Sigmoid colon (tissue), 7 donors: ENCODE measurements at places on chromosomes 3 and 15. TPM values are rescaled to one million over a fixed set of nuclear protein-coding genes. Genes with fewer than 3 reads are reported as not detected.

The KNG1 gene
- 1.2 TPM for polyA plus RNA-seq

The COL6A6 gene
- polyA plus RNA-seq, result not detected

The SMCO1 gene
- not detected for polyA plus RNA-seq

The HYAL1 gene
- 15.1 TPM for polyA plus RNA-seq

The CHST13 gene
- polyA plus RNA-seq, result 0.46 TPM

The STX19 gene
- polyA plus RNA-seq, result 34.2 TPM

The PAK6 gene
- 1.6 TPM for polyA plus RNA-seq

DNA sequence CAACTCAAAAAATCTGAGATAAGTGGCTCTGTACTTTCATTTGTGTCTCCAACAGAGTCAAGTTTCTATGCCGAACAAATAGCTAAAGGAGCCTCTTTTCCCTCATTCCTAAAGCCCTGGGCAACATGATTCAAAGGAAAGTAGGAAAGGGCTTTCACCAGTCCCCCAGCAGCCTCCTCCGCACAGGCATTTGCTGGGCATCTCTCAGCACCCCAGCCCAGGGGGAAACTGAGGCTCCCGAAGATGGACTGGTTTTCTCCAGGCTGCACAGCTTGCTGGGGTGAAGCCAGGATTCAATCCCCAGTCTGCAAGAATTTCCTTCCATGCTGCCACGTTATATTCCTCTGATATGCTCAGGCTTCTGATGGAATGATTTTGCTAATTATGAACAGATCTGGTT lies 163.8 kb downstream of the OCA2 start:
- no peak overlapping the region for H3K27ac ChIP-seq
- H3K27me3 ChIP-seq, result no peaks in the 10 kb centered on the region
- no peak overlapping the region for H3K4me3 ChIP-seq
- H3K36me3 ChIP-seq, result no peaks in the 10 kb centered on the region
- DNase-seq, result no peak

- H3K27ac ChIP-seq, result no peak overlapping the region
- peak; percentile 87 for DNase-seq
- no peaks in the 10 kb centered on the region for H3K36me3 ChIP-seq
- H3K4me3 ChIP-seq, result no peak overlapping the region
- no peaks in the 10 kb centered on the region for H3K27me3 ChIP-seq
Measured at GRCh38 chr15:79811406-79812405, 85.1 kb downstream of the MTHFS start.

- no peaks in the 10 kb centered on the region for H3K27me3 ChIP-seq
- no peak overlapping the region for H3K27ac ChIP-seq
- no peak for DNase-seq
- no peaks in the 10 kb centered on the region for H3K4me1 ChIP-seq
- H3K36me3 ChIP-seq, result no peaks in the 10 kb centered on the region
Measured at GRCh38 chr15:77588126-77588525, 44.6 kb downstream of the LINGO1 start.

GRCh38 chr3:170154569-170155143 lies 26.9 kb downstream of the PHC3 start:
- no peaks in the 10 kb centered on the region for H3K27me3 ChIP-seq
- no peak overlapping the region for H3K4me3 ChIP-seq
- peaks cover 32% of the 10 kb centered on the region for H3K4me1 ChIP-seq
- H3K36me3 ChIP-seq, result no peaks in the 10 kb centered on the region
- H3K27ac ChIP-seq, result no peak overlapping the region

GRCh38 chr15:101305820-101306255 lies 10.8 kb upstream of the SNRPA1 start:
- H3K27ac ChIP-seq, result no peak overlapping the region
- H3K4me3 ChIP-seq, result no peak overlapping the region
- peaks cover 15% of the 10 kb centered on the region for H3K27me3 ChIP-seq
- DNase-seq, result no peak
- H3K36me3 ChIP-seq, result no peaks in the 10 kb centered on the region
- H3K4me1 ChIP-seq, result no peaks in the 10 kb centered on the region

DNA sequence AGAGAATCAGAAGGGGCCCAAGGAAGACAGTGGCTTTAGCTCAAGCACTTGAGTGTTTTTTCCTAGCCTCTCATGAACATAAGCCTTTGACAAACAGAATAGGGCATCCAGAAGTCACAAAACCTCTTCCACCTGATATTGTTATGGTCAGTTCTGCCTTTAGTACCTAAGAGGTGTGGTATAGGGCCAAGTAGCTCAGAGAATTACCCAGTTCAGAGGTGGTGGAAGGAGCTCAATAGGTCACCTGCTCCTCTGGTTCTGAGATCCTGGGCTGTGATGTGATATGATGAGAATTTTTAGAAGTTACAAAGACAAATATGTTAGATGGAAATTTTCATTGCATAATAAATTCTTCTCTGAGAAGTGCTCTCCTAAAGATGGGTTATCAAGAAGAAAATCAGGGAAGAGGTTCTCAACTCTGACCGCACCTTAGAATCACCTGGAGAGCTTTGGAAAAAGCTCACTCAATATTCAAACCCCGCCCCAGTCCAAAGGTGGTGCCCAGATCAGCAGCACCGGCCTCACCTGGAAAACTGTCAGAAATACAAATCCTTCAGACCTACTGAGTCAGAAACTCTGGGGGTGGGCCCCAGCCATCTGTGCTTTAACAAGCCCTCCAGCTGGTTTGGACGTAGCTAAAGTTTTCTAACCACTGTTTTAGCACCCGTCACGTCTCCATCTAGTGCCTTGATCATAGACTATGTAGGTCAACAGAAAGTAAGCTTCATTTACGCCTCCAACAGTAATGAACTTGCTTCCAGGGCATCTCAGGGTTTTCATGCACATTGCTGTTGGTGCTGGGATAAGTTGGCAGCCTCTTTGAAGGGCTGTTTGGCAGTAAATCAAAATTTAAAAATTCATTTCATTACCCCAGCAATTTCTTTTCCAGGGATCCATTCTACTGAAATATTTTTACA lies 101.3 kb downstream of the MYH15 start:
- H3K4me1 ChIP-seq, result peaks cover 15% of the 10 kb centered on the region
- no peaks in the 10 kb centered on the region for H3K27me3 ChIP-seq
- H3K36me3 ChIP-seq, result no peaks in the 10 kb centered on the region
- H3K4me3 ChIP-seq, result no peak overlapping the region
- H3K27ac ChIP-seq, result no peak overlapping the region

DNA sequence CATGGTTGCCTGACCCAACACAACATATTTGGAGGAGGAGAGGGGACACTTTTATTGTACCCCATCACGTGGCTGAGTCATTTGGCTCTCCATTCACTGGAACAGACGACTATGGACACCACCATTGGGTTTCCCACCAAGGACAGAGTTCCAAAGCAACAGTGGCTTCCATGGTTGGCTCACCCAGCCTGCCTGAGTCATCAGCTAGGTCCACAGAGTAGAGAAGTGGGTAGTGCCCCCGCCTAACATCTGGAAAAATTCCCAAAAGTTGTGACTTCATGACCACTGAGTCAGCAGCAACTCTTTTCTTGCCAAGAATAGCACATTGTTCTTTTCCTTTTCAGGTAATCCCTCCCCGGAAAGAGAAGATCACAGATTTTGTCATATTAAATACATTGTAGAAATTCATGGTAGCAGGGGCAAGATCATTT lies 3.0 kb upstream of the PPP1R2 start:
- peaks cover 41% of the 10 kb centered on the region for H3K4me1 ChIP-seq
- DNase-seq, result peak; percentile 86
- H3K36me3 ChIP-seq, result no peaks in the 10 kb centered on the region
- H3K4me3 ChIP-seq, result peak overlapping the region; percentile 20
- H3K27ac ChIP-seq, result peak overlapping the region; percentile 72

- no peak overlapping the region for H3K27ac ChIP-seq
- no peak overlapping the region for H3K4me3 ChIP-seq
- no peaks in the 10 kb centered on the region for H3K36me3 ChIP-seq
Measured at GRCh38 chr15:78617516-78617915, 3.3 kb downstream of the CHRNA3 start.

- H3K4me3 ChIP-seq, result no peak overlapping the region
- no peaks in the 10 kb centered on the region for H3K4me1 ChIP-seq
- H3K27ac ChIP-seq, result no peak overlapping the region
- H3K36me3 ChIP-seq, result no peaks in the 10 kb centered on the region
Measured at GRCh38 chr3:8868996-8869395, 94.3 kb downstream of the RAD18 start.

GRCh38 chr15:96307856-96308394 lies 22.6 kb upstream of the NR2F2 start:
- no peaks in the 10 kb centered on the region for H3K36me3 ChIP-seq
- no peaks in the 10 kb centered on the region for H3K27me3 ChIP-seq

DNA sequence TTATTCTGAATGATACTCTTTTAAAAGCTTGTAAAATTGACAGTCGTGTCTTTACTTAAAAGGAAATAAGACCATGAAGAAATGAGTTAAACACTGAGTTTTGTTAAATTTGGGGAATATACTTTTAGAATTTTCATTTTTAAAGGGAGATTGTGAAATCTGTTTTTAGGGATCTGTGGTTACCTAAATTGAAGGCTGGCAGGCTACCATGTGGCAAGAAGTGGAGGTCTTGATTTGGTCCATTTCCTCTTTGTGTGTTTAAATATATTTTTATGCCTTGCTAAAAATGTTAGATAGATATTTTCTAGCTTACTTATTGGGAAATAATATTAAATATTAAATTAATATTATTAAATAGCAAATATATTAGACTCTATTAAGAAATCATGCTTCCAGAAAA lies 36.6 kb upstream of the SLC22A13 start:
- H3K36me3 ChIP-seq, result no peaks in the 10 kb centered on the region
- H3K4me3 ChIP-seq, result no peak overlapping the region
- no peak overlapping the region for H3K27ac ChIP-seq
- H3K27me3 ChIP-seq, result no peaks in the 10 kb centered on the region
- DNase-seq, result no peak

- H3K27ac ChIP-seq, result no peak overlapping the region
- H3K36me3 ChIP-seq, result no peaks in the 10 kb centered on the region
Measured at GRCh38 chr3:50525987-50526386, 22.6 kb upstream of the CACNA2D2 start.

DNA sequence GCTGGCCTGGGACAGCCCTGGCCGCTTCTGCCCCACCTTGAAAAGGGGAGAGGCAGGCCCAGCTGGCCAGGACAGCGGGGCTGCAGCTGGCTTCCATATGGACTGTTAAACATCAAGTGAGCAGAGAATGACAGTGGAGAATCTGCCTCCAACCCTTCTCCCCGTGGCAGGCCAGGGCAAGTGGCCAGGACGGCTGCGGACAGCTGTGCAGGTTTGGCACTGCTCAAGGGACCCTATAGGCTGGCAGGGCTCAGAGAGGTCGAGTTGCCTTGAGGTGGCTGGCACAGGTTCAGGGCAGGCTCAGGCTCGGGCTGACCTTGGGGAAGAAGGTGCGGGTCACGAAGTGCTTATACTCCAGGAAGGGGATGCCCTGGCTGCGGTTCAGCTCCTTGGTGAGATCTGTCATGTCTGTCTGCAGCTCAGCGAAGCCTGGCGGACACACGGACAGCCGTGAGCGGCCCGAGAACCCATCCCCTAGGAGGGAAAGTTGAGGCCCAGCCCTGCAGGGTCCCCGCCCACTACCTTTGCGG lies 24.3 kb downstream of the H1-8 start:
- no peaks in the 10 kb centered on the region for H3K36me3 ChIP-seq
- no peaks in the 10 kb centered on the region for H3K4me1 ChIP-seq
- H3K27me3 ChIP-seq, result no peaks in the 10 kb centered on the region

DNA sequence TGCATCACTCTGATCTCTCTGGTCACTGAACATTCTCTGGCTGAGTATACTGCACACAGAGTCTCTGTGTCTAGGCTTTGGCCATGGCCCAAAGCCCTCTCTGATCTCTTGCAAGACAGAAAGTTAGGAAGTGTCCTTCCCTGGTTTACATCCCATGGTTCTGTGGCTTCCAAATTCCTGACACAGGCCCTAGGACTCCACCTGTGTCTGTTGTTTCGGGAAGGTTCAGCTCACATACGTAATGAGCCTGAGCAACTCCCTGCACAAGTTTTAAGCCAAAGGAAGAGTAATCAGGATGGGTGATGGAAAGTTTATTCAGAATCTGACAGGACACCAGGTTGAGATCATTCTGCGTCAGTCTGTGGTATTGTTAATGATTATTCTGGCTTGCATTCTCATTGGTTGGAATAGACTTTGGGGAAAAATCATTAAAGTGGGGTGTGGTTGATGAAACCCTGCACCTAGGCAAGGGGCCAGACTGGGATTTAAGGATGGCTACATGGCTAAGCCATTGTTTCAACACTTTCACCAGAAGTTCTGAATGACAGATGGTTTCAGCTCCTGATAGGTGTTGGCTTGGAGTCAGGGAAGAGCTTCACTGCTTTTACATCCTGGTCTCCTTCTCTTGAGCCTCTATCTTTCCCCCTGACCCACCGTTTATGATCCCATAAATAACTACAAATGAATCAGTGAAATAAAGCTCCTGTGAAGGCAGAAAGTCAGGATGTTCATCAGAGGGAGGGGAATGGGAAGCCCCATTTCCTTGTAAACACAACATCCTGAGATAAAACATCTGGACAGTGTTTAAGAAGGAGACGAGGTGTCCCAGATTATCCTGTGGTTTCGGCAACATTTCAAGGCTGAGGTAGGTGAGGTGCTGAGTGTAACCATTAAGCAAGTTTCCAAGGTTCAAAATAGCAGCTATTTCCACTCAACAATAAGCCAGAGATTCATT lies 14.1 kb downstream of the LCMT2 start:
- no peak overlapping the region for H3K4me3 ChIP-seq
- H3K27ac ChIP-seq, result peak overlapping the region; percentile 39
- H3K36me3 ChIP-seq, result no peaks in the 10 kb centered on the region
- no peaks in the 10 kb centered on the region for H3K4me1 ChIP-seq
